GOT3 (cell line): ENCODE measurements at places on chromosomes 7 and 10.

DNA sequence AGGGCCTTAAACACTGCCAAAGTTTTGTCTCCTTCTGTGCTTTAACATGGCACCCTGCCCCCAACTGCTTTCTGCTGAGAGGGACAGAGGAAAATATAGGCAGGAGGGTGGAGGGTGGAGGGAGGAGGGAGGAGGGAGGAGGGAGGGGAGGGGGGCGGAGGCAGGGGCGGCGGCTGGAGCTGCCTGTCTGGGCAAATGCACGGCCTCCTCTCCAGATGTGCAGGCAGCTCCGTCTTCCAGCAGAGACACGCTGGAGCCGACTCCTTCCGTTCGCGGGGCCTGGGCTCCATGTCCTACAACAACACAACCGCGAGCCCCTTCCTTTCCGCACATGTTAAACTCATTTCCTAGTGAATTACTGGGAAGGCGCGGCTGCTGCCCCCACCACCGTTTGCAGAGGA lies 14.2 kb downstream of the EBF3 start:
- DNase-seq: no peak

GRCh38 chr7:51077316-51077986 lies 239.2 kb downstream of the COBL start:
- no peak for DNase-seq

DNA sequence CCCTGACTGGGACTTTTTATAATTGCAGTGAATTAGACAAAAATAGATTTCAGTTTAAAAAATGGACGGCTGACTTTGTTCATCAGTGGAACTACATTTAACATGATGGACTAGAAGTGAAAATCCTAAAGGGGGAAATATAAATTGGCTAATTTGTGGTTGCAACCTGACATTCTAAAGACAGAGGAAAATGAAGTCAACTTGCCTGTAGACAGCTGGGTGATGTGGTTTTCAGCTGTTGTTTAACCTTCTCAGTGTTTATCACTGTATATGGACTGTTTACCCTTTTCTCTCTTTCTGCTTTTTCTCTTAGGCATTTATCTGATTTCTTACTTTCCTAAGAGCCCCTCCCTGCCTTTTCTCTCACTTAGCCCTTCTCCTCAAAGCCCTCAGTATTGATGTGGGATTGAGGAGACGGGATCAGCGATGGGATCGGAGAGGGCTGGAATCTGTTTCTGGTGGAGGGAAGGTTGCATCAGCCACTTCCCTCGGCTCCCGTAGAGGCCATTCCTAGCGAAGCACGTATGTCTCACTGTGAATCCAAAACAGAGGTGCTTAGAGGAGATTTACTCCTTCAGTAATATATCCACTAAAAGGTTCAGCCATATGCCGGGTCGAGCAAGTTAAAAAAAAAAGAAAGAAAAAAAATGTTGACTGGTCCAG lies 109.0 kb upstream of the KLF6 start:
- no peak for DNase-seq

- no peak for DNase-seq
Observed at GRCh38 chr7:82128546-82128945, 315.0 kb downstream of the CACNA2D1 start.

- DNase-seq: no peak
Observed at GRCh38 chr7:44210107-44210506, 9.3 kb downstream of the YKT6 start.
